ENCODE measurements at places on chromosomes 5 and 9.

DNA sequence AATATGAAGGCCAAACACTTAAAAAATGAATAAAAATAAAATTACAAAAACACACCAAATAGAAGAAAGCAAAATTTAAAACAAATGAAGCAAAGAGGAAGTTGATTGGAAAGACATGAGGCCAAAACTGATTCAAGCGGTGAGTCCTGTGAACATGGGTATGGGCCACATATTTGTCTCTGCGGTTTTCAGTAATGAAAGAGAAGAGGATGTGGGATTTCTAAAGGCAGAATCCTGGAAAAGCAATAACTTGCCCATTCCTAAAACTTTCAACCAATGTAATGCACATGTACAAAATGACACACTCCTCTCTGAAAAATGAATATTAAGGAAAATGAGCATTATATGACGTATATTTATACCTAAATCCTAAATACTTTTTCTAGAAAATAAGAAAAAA is 263.7 kb downstream of the SEMA5A start:
- DNase-seq, result no peak

GRCh38 chr9:133456409-133456808 is 3.4 kb upstream of the CACFD1 start:
- no peak for DNase-seq

DNA sequence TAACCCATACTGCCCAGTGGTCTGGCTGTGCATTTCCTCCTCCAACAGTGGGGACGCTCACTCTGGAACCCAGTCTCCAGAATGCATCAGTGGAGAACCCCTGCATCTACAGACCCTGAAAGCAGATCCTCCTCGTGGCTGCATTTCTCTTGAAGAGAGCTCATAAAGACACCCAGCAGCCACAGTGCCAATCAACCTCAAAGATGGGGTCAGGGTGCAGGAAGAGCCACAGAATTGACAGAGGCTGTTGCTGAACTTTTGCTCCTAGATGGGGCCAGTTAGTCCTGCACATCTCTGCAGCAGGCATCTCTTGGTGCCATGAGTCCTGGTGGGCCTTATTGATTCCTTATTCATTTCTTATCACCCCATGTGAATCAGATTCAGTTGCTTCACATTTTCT is 39.6 kb downstream of the ADRB2 start:
- DNase-seq, result no peak

DNA sequence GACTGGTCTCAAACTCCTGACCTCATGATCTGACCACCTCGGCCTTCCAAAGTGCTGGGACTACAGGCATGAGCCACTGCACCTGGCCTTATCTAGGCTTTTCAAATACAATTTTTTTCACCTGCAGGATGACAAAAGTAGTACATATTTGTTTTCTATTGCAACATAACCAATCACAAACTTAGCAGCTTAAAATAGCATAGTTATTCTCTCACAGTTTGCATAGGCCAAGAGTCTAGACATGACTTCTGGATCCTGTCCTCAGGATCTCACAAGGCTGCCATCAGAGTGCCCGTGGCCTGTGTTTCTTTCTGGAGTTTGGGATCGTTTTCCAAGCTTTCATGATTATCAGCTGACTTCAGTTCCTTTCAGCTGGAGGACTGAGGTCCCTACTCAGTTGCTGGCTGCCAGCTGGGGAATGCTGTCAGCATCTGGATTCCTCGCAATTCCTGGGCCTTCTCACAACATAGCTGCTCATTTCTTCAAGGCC is 348.9 kb downstream of the ARHGEF28 start:
- no peak for DNase-seq

DNA sequence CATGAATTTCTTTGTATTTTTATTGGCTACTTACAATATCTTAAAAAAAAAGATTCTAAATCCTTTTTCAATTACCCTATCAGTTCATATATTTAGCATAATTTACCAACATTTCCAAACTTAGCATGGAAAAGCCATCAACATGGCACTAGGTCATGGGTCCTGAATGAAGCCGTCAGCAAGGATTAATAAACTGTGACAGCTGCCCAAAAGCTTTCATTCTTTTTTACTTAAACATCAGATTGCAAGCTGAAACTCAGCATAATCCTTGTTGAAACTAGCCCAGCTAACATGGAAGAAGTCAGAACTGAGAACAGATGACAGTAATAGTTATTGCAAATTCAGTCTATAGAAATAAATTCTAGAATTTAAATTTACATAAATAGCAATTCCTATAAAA is 209.8 kb downstream of the ADAMTS6 start:
- no peak for DNase-seq

- no peak for DNase-seq
Measured at GRCh38 chr9:114011313-114011712, 66.8 kb downstream of the AMBP start.
